ENCODE measurements at places on chromosomes 4 and X.

DNA sequence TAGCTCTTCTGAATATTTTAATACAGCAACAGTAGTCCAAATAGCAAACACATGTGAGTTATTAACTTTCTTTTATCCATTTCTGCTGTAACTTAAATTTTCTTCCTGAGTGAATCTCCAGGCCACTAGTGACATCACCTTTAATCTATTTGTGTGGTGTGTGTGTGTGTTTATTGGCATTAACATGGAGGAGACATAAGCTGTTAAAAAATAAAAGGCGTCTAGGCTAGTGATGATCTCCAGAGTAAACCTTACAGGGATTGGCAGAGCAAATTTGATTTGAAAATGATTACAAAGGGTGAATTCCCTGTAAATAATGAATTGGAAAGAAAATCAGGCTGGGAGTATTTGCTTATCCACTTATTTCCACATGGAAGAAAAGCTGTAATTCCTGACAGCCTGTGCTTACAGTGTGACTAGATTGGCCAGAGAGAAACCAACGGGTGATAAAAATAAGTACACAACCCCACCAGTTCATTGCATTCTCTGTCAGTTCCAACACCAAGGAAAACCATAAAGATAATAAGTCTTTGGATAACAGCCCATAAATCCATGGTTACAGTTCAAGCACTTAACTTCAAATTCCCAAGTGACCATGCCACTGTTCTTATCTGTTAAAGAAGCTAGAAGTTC lies 186.1 kb downstream of the ENOX2 start:
- no peak for DNase-seq

- no peak for DNase-seq
Observed at GRCh38 chr4:24560868-24561368, 23.4 kb downstream of the DHX15 start.

DNA sequence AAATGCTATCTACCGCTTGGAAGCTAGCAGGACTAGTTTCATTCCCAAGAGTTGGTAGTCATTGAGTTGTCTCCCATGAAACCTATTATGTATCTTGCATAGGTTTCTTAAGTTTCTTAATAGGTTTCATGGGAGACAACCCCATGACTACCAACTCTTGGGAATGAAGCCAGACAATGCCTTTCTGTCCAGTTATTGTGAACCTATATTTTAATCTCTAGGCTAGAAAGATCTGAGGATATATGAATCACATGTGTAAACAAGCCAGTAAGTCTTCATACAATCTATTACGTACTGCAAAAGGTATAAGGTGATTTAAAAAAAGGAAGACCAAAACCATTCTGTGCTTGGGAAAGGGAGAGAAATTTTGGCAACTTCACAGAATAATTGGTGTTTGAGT lies 162.6 kb downstream of the INPP4B start:
- no peak for DNase-seq

DNA sequence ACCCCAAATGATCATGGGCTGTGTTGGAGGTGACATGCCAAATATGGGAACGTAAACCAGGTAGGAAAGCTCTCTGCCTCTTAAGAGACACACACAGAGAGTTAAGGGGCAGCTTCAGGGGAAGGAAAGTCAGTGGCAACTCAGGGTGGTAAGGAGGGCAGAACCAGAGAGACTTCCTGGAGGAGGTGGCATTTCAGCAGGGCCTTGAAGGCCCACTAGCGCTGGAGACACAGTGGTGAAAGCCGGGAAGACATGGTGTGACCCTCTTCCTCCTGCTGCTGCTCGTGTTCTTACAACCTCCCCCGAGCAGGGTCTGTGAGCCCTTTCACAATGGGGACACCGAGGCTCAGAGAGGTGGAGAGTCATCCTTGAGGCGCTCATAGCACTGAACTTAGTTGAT lies 68.2 kb downstream of the SORCS2 start:
- DNase-seq = no peak

- DNase-seq = no peak
Observed at GRCh38 chrX:10744007-10744406, 123.6 kb upstream of the MID1 start.

DNA sequence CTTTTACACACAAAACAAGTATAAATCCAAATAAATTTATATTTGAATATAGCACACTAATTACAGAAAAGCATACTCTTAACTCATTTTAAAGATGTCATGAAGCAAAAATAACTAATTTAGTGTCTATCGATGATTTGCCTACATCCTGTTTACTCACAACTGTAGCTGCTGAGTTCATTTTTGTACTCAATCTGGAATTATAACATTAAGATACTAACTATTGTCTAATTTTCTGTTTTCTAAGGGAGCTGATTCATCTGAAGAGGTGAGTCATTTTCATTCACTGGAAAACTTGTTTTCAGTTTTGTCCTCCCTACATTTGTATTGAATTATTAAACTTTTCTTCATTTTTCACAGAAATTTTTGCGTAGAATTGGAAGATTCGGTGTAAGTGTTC lies 3.7 kb downstream of the STATH start:
- no peak for DNase-seq

GRCh38 chrX:13373027-13373426 lies 53.2 kb upstream of the ATXN3L start:
- DNase-seq = no peak

Measured in NAMALWA (cell line).